ENCODE measurements at places on chromosomes 5 and 9.

DNA sequence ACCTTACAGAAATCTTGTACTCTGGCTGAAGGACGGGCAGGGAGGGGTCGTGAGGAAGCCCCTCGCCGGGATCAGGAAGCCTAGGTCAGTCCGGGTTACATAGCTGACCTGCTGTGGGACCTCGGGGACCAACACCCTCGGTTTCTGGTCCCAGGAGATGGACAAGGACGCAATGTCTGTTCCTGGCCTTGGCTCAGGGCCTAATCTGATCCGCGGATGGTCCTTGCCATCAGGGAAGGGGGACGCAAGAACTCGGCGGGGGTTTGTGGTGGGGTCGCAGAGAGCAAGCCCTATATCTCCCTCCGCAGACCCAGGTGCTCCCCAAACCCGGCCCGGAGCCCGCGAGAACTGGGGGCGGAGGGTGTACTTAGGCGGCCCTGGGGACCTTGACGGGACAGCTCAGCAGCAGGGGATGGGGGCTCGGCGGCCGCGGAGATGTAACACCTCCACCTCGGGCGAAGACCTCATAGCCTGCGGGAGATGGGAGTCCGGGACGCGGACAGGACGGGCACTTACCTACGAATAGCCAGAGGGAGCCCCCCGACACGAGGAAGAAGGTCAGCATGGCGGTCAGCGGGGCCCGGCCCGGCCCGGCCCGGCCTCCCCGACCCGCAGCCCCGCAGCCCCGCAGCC is 353 bp downstream of the ACSL6 start:
- no peak for DNase-seq

- peak; percentile 88 for DNase-seq
Measured at GRCh38 chr5:154627698-154628678, 127.2 kb upstream of the LARP1 start.

DNA sequence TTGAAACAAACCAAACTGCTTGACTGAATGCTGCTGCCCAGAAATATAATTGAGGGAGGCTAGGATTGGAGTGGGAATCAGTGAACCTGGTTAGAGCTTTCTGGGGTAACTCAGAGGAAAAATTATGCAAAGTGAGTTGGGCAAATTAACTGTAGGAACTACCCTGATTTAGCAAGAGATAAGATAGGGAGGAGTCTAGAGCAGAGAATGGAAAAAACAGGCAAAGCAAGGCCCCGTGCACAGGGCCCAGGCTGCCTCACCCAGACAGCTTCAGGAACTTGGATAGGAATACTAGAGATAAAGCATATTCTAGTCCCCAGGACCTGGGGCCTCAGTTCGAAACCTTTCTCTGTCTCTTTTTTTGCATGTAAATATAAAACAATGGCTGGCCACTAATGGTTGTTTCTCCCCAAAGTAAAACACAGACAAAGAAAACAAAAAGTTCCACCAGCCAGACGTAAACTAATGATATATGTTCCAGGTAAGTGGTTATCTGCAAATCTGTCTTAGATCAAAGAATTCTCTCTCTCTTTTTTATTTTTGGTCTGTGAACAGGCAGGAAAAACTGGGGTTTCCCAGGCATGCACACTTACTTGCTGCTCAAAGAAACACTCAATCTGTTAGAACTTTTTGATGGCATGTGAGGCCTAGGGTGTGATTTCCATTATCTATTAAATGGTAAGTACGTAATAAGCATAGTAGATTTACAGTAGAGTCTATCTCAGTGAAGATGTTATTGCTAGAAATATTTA is 168.1 kb upstream of the MAP3K1 start:
- no peak for DNase-seq

DNA sequence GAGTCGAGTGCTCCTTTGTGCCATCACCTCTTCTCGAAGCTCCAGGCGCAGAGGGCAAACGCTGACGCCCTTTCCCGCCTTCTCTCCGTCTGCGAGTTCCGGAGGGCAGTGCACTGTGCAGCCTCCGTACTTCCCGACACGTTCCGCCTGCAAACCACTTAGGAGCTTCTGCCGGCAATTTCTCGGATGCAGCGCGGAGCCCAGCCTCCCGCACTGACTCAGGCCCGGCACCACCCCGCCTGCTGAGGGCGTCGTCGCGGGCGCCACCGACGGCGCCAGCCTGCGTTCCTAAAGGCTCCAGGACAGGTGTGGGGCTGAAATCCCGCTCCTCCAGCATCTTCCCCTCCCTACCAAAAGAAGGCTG is 9.3 kb upstream of the TRIM36 start:
- no peak for DNase-seq

- no peak for DNase-seq
Measured at GRCh38 chr9:23674016-23674585, 151.9 kb downstream of the ELAVL2 start.

GRCh38 chr5:141478321-141478945 is 2.7 kb downstream of the PCDHGC3 start:
- no peak for DNase-seq
